ENCODE measurements at places on chromosomes 7 and 10.

DNA sequence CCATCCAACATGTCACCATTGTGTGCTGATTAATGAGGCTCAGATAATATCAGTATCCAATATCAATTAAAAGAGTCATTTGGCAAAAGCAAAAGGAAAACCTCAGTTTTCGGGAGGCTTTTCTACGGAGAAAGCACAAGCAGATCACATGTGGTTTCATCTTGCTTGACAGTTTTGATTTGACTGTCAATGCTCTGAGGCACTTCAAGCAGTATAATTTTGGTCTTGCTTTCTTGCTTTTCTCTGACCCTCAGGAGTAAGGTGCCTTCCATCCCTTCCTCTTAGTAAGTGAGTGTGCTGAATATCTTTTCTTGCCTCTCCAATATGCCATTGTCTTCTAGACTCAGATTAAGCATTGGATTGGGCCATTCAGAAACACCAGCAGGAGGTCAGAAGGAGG is 115.5 kb upstream of the CALCR start:
- no peak for DNase-seq

DNA sequence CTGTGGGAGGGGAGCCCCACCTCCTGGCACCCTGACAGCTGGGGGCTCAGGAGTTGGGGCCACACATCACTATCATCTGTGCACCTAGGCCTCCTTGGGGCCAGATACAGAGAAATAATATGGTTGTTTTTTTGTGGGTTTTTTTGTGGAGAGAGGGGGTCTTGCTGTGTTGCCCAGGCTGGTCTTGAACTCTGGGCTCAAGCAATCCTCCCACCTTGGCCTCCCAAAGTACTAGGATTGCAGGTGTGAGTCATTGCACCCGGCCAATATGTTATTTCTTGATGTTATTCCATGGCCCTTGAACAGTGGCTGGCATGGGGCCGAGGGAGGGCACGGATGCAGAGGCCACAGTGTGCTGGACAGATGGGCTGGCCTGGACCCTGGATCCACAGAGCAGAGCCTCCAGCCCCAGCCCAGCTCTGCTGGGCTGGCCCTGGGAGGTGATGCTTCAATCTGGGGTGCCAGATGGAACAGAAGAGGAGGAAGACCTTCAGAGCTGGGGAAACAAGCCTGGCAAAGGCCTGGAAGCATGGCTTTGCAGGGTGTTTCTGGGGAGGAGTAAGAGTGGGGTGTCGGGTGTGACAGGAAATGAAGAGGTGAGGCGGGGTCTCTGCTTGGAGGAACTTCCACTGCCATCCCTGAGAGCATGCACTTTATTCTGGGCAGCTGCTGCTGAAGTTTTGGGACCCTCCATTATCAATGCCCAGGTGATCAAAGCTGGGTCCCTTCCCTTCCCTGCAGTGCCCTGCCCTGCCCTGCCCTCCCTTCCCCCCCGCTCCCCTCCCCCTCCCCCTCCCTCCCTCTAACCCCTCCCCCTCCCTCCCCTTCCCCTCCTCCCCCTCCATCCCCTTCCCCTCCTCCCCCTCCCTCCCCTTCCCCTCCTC is 3.7 kb upstream of the FZD9 start:
- no peak for DNase-seq

DNA sequence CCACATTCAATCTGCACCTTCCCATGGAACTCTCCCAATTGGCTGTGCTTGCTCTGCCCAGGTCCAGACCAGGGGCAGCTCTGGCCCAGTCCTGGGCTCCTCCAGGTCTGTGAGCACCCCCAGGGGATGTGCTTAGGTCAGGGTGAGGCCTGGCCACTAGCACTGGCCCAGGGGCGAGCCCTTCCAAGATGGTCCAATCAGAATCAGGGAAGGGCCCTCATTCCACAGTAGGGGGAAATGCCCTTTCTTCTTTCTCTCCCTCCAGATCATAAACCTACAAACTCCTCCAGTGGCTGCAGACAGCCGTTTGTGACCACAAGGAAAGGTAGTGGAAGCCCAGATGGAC is 157.0 kb downstream of the PRKAG2 start:
- DNase-seq, result no peak

DNA sequence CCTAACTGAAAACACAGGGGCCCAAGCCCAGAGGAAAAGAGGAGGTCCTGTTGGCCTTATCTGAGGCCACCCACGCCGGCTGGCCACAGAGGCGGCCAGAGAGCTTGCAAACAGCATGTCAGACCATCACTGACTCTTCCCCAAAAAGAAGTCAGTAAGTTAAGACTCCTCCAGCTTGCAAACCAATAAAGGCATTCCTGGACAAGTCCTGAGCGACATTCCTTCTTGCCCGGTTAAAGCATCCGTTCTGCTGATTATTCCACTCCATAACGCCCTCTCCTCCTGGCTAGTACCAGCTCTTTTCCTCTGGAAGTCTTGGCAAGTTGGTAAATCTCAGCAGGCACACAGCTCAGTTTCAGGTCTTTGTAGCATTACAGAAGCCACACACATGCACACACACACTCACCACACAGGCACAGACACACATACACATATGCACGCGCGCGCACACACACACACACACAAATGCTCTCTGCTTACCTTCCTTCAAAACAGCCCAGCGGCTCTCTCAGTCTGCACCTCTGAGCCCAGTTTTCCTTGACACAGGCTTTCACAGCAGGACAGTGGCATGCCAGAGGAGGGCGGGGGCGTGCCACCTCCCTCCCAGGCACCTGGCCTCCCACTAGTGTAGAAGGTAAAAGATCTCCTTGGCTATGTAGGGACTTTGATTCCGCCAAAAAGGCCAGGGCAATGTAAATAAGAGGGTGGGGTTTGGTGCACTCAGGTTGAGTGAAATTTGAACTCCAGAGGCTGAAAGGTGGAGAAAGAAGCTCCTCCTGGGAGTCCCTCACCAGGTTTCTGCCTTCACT is 201.4 kb downstream of the TNS3 start:
- peak; percentile 18 for DNase-seq

GRCh38 chr10:91389636-91390512 is 20.3 kb upstream of the HECTD2 start:
- DNase-seq, result no peak

GRCh38 chr7:16743236-16743635 is 10.3 kb upstream of the TSPAN13 start:
- no peak for DNase-seq

DNA sequence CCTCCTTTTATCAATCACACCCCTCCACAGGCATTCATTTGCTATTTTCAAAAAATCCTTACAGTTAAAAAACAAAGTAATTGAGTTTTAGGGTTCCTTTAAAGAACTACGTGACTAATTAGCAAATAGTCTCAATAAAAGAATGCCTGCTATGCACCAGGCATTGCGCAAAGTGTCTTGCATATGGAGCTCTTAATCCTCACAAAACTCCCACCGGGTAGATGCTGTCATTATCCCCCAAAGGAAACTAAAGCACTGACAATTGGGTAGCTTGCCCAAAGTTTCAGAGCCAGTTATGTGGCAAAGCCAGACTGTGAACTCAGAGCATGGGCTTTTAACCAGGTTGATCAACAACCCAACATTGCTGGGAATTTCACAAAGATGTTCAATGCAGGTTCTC is 305.7 kb downstream of the ELMO1 start:
- DNase-seq, result no peak

- peak; percentile 60 for DNase-seq
These were observed 2.6 kb downstream of the LDB1 start for GRCh38 chr10:102117391-102118159.

DNA sequence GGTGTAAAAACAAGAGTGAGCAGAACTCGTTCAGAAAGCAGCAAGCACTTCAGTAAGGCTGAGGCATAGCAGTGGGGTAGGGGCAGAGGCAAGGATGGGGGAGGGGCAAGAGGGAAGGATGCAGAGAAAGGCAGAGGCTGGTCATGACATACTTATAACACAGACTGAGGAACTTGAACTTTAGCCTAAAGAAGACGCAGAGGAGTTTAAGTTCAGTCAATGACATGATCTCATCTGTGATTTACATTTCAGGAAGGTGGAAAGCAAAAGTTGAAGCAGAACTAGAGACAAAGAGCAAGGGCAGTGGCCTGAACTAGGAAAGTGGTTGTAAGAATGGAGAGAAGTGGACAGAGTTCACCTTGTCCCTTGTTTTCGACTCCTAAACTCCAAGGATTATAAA is 15.8 kb downstream of the MACC1 start:
- DNase-seq, result no peak

DNA sequence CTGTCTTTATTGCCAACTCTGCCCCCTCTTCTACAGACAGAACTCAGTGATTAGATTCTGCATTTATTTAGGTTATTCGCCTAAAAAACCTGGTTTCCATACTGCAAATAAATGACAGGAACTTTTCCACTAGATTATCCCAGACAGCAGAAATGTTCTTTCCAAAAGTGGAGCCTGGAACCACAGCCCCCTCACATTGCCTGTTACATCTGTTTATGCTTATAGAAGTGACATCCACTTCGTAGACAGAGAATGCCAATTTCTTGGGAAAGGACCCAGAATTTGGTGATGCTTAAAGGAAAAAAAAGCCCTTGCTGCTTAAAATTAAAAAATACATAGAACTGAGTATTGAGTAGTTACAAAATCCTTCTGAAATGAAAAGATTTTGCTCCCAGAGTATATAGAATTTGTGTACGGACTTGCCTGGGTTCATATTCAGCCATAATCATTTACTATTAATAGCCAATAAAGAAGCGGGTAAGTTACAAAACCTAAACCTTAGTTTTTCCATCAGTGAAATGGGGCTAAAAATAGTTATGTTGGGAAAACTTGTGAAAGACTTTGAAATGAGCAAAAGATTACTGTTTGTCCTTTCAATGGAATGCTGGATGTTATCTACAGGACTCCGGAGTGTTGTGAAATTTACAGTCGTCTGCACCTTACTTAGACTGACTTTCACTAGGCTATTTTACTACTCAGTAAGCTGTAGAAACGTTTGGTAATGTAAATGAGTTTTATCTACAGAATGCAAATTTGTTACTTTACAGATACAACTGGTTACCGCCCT is 1.1 kb upstream of the PPP1R9A start:
- DNase-seq, result no peak

DNA sequence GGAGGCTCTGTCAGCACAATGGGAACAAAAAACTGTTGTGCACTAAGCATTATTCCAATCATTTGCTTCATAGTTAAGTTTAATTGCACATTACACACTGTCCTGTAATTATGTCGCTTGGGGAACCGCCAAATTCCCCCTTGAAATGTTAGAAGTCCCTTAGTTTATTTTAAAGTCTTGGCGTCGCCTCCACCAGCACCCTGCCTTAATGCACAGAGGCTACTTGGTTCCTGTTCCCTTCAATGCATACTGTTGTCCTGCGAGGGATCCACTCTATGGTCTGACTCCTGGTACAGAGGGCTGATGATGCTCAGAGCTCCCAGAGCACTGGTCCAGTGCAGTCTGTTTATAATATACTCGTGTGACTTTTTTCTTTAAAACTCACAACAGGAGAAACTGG is 330.7 kb downstream of the ELMO1 start:
- DNase-seq, result no peak

- DNase-seq, result no peak
These were observed 4.2 kb upstream of the HOXA13 start for GRCh38 chr7:27203964-27204594.

- no peak for DNase-seq
These were observed at the start of gene CDK5 for GRCh38 chr7:151057506-151057988. TSS of gene CDK5 (minus strand) at chr7:151057897. CDS start at chr7:151057848, 49 bp downstream.

- DNase-seq, result no peak
These were observed 509.5 kb downstream of the DNAJB6 start for GRCh38 chr7:157846271-157846670.

DNA sequence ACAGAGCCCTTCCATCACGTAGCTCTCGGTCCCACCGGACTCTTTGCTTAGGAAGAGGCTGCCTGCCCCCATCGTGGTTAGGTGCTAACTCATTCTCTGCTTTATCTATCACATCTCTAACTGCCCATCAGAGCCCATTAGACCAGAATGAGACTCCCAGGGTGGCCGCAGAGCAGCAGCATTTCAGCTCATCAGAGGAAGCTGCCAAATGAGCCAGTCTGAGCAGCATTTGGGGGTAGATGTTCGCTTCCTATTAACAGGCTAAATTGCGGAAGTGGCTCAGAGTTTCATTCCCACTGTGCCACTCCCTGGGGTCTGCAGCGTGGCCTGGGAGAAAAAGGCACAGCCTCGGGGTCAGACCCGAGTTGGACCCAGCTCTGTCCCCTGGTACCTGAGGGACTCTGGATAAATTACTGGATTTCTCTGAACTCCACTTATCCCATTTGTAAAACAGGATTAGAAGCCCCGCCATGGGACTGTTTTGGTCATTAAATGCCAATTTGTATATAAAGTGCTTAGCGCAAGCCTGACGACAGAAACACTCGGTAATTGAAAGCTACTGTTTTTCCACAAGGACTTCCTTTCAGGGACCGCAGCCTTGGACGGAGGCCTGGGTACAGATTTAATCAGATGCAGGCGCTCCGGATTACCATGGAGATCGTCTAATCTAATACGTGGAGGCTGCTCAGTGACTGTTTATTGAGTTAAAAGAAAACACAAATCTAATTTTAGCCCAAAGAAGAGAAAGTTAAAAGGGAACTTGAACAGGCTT is 73.8 kb upstream of the PRLHR start:
- no peak for DNase-seq

- no peak for DNase-seq
These were observed 9.5 kb upstream of the SEM1 start for GRCh38 chr7:96719164-96719563.

GRCh38 chr10:93028883-93029282 is 31.7 kb upstream of the CYP26C1 start:
- peak; percentile 13 for DNase-seq

- DNase-seq, result no peak
These were observed 437.9 kb downstream of the POM121L12 start for GRCh38 chr7:53473371-53473770.

DNA sequence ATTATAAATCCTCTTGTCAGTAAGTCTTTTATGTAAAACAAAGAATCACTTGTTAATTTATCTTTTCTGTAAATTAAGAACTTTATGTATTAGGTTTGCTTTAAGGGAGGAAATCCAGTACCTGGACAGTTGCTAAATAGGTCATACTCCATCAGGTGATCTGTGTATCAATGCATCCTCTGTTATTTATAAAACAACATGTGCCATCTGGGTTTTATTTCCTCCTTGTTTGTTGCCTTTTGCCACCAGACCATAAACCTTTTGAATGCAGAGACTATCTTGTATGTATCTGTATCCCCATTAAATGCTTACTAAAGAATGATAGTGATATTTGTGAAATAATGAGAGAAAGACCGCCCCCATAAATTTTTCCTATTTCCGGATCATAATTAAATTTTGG is 70.0 kb downstream of the SLC35B4 start:
- no peak for DNase-seq

- DNase-seq, result no peak
These were observed 143.7 kb downstream of the SLIT1 start for GRCh38 chr10:97042081-97042480.

DNA sequence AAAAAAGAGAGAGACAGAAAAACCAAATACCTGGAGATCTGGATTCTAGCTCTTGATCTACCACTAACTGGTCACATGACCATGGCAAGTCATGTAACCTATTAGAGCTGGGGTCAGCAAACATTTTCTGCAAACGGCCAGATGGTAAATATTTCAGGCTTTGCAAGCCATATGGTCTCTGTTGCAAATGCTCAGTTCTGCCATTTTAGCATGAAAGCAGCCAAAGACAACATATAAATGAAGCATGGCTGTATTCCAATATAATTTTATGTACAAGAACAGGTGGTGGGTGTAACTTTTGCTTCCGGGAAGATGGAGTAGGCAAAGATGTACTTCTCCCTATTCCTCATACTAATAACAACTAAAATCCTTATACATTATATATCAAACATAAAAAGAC is 6.7 kb downstream of the FRA10AC1 start:
- DNase-seq, result no peak

GRCh38 chr7:106752367-106752766 is 91.4 kb upstream of the CCDC71L start:
- no peak for DNase-seq

Measured in HTR-8/SVneo (cell line).